NCI-H1092 treated with DMSO at 0.1 percent for 48 hours (cell line): ENCODE measurements at places on chromosomes 5 and 9.
A peak's percentile ranks its signal among the peaks of the same experiment; 100 is the strongest.

GRCh38 chr5:169350016-169350415 lies 49.1 kb upstream of the SLIT3 start:
- DNase-seq: no peak

DNA sequence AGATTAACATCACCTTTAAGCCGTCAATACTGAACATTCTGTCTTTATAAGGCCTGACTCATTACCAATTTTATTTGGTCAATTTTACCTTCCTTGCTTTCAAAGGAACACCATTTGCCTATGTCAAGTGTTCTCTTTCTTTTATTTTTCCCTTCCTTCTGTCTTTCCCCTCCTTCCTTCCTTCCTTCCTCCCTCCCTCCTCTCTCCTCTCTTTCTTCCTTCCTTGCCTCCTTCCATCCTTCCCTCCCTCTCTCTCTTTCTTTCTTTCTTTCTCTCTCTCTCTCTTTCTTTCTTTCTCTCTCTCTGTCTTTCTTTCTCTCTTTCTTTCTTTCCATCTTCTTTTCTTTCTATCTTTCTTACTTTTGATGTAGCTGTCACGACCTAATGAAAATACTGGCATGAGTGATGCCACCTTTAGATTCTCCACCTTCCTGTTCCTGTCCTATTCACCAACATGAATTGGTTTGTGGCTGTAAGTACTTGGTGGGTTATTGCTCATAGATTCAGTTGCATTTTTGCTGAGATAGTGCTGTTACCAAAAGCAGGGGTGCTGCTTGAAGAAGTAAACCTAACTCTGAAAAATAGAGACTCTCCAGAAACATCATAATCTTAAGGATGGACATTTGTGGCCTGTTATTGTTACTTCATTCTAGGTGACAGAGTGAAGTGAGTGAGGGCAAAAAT lies 33.8 kb downstream of the DOCK8 start:
- no peak for DNase-seq

- no peak for DNase-seq
Observed at GRCh38 chr9:129133082-129133481, 21.9 kb downstream of the PTPA start.

DNA sequence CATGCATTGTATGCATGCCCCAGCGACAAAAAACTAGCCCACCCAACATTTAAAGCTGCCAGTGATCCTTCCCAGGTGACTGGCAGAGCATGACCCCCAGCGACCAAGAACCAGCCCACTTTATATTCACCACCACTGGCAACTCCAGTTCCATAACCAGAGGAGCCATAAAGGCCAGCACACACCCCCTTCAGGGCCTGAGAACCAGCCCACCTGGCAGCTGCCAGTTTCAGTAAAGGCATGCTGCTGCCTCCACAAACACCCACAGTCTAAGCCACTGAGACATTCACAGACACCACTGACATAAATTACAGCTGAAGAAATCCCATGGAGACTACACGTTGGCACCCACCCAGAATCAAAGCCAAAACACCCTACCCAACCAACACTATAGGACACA lies 46.9 kb upstream of the RGS7BP start:
- no peak for DNase-seq

- no peak for DNase-seq
Observed at GRCh38 chr5:6108540-6108848, 269.9 kb downstream of the MED10 start.

- DNase-seq: no peak
Observed at GRCh38 chr9:114061830-114062474, 16.1 kb downstream of the AMBP start.

DNA sequence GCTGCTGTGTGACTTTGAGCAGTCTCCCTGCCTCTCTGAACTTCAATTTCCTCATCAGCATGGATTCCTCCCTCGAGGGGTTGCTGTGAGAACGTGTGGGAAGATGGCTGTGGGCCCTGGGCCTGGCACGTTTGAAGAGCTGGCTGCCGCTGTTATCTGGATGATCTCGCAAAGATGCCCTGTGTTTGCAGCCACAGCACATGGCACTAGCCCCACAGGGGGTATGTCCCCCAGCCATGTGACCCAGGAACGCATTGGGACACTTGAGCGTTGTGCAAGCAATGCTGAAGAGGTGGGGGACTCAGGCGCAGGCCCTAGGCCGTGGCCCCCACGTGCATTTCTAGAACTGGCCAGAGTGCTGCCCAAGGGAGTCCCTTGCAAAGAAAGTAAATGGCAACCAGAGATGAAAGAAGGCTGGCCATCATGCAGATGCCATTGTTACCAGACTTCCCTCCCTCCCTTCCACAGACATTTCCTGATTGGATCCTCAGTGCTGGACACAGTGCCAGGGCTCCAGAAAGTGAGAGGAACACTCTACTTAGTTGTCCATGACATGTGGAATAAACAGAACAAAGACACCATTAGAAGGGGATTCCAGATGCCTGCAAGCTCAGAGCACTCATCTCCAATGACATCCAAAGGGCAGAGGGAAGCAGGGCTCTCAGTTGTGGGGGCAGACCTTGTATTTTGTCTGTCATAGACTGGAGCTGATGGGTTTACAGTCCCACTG lies 65.1 kb upstream of the NEURL1B start:
- DNase-seq: no peak

GRCh38 chr9:36092509-36093215 lies 43.9 kb upstream of the GLIPR2 start:
- DNase-seq: no peak

- no peak for DNase-seq
Observed at GRCh38 chr5:120808606-120809005, 344.5 kb downstream of the PRR16 start.

- no peak for DNase-seq
Observed at GRCh38 chr9:6567140-6567591, 78.4 kb downstream of the GLDC start.

- DNase-seq: peak; percentile 73
Observed at GRCh38 chr5:155471027-155471426, 457.5 kb downstream of the KIF4B start.

GRCh38 chr9:106620866-106621265 lies 242.1 kb upstream of the ZNF462 start:
- peak; percentile 58 for DNase-seq

- no peak for DNase-seq
Observed at GRCh38 chr5:122112063-122112462, 17.3 kb upstream of the ZNF474 start.

DNA sequence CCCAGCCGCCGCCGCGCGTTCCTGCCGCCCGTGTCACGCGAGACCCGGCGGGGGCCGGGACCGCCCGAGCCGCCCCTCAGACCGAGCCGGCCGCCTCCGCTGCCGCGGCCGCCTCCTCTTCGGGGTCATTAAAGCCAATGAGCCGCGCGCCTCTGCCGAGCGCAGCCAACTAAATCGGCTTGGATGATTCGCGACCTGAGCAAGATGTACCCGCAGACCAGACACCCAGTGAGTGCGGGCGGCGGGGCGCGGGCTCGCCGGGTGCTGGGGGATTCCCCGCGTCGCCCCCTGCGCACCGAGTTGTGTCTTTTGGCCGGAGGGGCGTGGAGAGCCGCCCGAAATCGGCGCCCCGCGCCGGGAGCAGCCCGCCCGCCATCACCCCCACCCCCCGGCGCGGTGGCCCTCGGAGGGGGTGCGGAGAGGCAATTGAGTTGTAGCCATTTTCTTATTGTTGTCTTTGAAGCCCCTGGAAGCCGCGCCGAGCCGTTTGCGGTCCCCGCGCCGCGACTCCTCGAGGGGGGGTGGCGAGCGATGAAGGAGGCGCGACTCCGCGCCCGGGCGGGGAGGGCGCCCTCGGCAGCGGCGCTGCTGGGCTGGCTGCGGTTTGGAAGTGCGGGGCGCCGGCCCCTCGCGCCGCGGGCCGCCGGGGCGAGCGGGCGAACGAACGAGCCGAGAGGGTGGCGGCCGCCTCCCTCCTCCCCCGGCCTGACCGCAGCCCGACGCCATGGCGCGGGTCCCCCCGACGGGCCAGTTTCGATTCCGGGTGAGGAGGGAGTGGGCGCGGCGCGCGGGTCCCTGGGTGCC lies 1.0 kb downstream of the TLE4 start:
- peak; percentile 22 for DNase-seq

DNA sequence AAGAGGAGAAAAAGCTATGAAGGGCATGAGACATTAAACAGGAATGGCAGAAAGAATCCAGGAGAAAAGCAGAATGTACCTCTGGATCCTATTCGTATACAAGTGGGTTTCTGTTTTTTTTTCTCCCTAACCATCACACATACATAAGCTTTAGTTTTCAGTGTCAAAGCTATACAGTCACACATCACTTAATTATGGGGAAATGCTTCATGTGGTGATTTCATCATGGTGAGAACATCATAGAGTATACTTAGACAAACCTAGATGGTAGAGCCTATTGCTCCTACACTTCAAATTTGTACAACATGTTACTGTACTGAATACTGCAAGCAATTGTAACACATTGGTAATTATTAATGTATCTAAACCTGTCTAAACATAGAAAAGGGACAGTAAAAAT lies 290.6 kb downstream of the AOPEP start:
- DNase-seq: no peak

DNA sequence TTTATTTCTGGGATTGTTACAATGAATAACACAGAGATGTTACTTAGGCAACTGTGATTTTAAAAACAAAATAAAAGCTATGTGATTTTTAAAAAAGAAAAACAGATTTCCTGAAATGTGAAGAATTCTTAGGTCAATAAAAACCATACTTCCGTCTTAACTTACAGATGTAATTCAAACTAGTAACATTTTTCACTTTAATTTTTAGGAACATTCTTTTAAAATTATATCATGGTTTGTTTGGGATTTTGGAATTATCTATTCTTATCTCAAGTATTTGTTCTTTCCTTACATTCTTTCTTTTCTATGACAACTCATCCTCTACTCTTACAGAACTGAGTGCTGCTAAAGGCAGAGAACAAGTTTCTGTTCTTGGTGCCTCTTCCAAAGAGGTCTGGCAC lies 159.5 kb downstream of the RAPGEF6 start:
- no peak for DNase-seq

- DNase-seq: no peak
Observed at GRCh38 chr5:153964191-153964879, 74.4 kb downstream of the FAM114A2 start.

GRCh38 chr9:127175764-127176163 lies 53.3 kb upstream of the ANGPTL2 start:
- no peak for DNase-seq
